Psoas muscle (tissue), 8 donors: ENCODE measurements at places on chromosomes 11 and 22.
A peak's percentile ranks its signal among the peaks of the same experiment; 100 is the strongest.

GRCh38 chr11:129447654-129448239 is 72.1 kb downstream of the BARX2 start:
- DNase-seq, result no peak

DNA sequence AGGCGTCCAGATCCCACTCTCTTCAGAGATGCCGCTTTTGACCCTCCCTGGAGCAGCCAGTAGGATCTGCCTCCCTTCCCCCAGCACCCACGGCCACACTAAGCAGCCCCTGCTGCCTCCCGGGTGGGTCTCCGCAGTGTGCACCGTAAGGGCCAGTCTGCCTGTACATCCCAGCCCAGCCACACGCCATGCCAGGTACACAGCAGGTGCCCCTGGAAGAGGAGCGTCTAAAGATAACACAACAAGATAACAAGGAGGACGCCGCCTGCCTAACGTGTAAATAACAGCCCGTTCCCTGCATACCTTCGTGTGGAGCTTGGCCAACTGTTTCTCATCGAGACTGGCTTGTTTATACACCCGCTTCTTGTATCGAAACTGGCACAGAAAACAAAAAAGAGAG is 139.4 kb downstream of the SHANK2 start:
- DNase-seq, result no peak

DNA sequence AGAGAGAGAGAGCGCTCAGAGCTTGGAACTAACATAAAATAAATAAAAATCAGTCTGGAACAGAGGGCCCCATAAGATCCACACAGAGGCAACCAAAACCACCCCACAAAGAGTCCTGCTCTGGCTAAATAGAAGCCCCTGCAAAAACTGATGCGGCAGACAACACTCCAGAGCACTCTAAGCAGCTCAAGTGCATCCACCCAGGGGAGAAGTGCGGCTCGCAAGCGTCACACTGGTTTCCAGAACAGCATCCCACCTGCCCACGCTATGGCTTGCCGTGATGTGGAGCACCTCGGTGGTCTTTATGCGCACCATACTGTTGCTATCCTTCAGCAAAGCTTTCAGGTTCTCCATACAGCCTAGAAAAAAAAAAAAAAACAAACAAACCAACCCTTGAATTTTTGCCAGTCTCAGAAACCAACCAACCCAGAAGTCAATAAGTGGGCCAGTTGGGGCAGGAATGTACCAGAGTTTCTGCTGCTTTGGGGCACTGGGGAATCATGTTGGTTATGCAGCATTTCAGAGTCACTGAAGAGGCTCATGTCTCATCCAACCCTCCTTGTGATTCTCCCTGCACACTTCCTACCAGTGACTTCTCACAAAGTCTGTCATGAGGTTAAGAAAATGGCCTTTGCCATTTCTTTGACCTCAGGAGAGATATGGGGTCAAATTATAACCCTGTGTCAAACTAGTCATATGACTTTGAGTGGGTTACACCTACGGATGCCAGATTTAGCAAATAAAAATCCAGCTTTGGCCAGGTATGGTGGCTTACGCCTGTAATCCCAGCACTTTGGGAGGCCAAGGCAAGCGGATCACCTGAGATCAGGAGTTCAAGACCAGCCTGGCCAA is 3.0 kb downstream of the RSPH14 start:
- no peak for DNase-seq

- DNase-seq, result no peak
Observed at GRCh38 chr11:113261709-113262475, 52.5 kb upstream of the TTC12 start.

DNA sequence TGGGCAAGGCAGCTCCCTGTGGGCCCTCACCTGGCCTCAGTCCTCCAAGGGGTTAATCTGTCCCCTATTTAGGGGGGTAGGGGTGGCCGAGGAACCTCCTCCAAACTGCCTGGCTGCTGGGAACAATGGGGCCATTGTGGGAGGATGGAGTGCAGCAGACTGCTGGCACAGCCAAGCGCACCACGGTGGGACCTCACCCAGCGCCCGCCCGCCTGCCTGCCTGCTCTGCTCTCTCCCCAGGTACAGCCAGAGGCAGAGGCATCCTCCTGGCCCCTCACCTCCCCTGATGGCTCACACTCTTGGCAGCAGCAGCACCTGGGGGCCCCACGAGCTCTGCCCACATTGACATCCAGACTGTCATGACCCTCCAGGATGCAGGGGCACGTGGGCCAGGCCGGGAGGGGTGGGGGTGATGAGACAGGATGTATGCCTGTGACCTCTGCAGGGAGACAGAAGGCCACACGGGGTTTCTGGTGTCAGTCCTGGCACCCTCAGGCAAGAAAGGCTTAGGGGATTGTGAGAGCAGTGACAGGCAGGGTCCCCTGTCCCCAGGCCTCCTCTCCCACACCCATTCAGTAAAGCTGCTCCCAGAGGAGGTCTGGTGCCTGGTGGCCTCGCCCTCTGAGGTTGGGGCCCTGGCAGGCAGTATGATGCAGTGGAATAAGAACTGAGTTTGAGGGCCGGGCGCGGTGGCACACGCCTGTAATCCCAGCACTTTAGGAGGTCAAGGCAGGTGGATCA is 11.4 kb downstream of the BCL9L start:
- peak; percentile 21 for DNase-seq

DNA sequence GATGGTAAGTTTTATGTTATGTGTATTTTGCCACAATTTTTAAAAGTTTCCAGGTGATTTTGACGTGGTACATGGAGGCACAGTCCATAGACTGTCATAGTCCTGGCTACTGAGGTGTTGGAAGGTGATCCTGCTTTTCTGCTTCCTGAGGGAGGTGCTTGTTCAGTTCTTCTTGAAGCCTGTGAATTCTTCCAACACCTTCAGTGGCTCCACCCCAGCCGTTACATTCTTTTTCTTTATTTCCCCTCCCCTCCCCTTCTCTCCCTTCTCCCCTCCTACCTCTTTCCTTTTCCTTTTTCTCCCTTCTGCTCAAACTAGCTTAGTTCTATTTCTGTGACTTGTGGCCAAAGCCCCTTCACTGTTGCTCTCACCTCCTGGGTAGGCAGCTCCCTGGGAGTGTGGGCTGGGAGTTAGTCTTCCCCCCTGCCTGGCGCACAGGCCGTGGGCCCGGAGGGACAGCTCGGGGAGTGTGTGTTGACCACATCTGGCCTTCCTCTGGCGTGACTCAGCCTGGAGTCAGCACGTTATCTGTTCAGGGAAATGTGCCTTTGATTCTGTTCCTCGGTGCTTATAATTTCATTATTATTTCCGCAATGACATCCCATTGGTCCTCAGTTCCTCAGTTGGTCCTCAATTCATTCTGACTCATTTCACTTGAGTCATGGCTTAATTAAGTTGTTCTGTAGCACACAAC is 566.2 kb downstream of the TBC1D22A start:
- peak; percentile 58 for DNase-seq
